ENCODE measurements at places on chromosomes 12 and 14.

DNA sequence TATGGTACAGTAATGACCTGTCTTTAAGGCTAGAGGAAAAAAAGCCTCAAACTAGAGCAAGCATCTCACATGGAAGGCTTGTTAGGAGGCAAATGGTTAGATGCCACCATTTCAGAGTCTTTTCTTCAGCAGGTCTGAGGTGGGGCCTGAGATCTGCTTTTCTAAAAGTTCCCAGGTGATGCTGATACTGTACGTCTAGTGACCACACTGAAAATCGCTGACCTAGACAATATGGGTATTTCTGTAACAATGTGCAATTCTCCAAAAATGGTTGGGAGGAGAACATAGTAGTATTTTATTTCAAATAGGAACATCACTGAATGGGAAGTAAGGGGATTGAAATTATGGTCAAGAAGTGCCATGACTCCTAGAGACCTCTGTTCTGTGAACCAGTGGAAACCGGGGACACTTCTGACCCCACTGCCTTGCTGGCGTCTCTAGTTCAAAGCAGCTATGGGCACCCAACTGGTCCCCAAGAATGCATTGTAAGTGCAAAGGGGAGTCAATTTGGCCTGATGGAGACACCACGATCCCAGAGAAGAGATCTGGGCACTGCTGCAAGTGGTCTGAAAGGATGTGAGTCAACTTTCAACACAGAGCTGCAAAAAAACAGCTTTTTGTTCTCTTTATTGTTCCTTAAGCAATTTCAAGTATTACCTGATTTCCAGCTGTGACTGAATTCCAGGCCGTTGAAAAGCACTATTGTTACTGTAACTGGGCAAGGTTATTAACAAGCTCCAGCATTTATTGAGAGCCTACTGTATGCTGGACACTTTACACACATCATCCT lies 54.4 kb upstream of the PLEKHG7 start:
- DNase-seq: no peak

DNA sequence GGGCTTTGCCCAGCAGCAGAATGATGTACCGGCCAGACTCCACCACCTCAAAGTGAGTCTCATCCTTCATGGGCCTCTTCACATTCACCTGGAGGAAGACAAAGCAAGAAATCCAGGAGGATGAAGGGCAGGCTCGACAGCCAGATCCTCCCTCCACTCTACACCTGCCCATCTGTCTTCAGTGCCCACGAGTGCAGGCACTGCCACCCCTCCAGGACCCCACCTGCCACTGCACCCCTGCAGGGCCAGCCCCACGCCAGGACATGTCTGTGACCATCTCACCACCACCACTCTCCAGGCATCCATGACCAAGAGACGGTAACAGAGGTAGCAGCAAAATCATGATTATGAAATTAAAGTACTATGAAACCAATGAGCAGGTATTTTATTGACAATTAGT lies 84.3 kb upstream of the ANO2 start:
- DNase-seq: no peak

GRCh38 chr14:32319368-32320049 lies 9.6 kb upstream of the AKAP6 start:
- no peak for DNase-seq

- DNase-seq: no peak
Observed at GRCh38 chr14:31843361-31844091, 233.6 kb upstream of the ARHGAP5 start.

DNA sequence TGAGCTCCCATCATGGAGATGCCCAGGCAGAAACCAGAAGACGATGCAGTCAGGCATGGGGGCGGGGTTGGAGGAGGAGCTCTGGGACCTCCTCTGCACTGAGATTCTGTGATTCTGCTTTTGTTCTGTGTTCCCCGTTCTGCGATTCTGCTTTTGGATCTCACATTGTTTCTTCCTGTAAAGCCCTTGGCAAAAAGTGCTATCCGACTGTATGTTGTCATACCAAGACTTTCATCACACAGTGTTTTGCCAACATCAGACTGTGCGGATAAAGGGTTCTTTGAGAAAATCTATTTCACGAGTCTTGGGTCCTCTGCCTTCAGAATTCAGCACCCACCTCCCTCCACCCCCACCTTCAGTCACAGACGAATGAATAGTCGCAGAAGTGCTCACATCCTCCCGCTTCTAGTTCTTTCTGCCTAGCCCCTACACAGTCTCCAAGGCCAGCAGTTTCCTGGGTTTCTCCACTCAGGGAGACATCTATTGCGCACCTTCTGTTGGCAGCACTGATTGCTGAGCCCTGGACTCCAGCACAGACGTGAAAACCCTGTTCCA lies 24.7 kb upstream of the PWP1 start:
- no peak for DNase-seq

- no peak for DNase-seq
Observed at GRCh38 chr12:89669197-89669596, 39.4 kb downstream of the ATP2B1 start.

- DNase-seq: peak; percentile 6
Observed at GRCh38 chr12:131102493-131102931, 148.8 kb downstream of the ADGRD1 start.
